ENCODE measurements at places on chromosomes 5 and 9.
A peak's percentile ranks its signal among the peaks of the same experiment; 100 is the strongest.

DNA sequence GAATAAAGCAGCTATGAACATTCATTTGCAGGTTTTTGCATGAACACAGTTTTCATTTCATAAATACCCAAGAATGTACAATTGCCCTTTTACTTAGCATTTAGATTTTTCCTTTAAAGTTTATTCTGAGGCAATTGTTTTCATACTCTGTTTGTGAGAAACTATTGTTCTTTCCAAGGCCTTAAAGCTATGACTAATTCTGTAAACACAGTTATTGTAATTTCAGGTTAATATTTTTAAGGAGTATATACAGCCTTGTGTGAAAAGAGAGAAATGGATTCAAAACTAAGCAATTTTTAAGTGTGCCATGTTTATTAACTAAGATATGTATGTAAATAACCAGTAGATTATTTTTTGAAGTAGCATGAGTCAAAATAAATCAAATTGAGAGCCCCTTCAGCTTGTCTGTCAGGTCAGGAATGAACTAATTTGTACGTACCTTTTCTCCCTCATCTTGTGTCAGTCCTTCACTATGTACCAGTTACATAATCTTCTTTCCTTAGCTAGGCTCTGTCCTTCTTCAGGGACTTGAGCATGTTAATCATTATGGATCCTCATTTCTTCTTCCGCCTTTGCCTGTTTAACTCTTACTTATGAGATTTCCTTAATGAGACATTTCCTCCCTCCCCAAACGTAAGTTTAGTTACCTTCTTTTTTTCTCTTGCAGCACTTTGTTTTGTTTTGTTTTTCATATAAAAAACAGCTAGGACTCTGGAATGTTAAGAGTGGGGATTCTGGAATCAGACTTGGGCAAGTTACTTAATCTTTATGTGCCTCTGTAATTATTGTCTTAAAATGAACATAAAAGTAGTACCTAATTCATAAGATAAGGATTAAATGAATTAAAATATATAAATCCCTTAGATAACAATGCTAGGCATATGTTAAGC, 63.6 kb downstream of the NIPBL start:
- peak; percentile 23 for DNase-seq

GRCh38 chr5:169221519-169221918, 79.4 kb downstream of the SLIT3 start:
- no peak for DNase-seq

DNA sequence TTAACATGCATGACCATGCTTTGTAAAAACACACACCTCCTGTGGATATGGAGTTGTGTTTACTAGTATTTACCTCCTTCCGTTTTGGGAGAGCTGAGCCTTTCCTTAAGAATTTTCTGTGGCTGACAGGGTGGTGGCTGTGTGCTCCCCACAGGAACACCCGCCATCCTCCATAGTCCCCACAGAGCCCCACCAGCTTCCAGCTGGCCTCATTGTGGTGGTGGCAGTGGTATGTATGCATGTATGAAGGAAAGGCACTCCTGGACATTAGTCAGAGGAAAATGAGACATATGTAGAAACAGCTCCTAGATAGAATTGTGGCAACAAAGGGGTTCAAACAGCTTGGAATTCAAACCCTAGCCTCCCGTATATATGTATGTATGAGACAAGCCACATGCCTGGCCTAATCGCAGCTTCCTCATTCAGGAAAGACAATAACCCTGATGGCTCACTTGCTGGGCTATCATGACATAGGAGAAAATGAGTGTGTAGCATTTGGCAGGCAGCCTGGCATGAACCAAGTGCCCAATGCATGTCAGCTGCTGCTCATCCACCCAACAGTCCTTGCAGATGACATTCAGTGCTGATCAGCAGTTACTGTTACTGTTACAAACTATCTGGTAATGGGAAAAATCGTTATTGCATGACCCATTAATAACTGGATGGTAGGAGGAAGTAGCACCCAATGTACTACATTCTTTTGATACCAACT, 459.7 kb downstream of the EBF1 start:
- DNase-seq, result peak; percentile 29

GRCh38 chr5:7576023-7576715, 180.2 kb downstream of the ADCY2 start:
- DNase-seq, result no peak

DNA sequence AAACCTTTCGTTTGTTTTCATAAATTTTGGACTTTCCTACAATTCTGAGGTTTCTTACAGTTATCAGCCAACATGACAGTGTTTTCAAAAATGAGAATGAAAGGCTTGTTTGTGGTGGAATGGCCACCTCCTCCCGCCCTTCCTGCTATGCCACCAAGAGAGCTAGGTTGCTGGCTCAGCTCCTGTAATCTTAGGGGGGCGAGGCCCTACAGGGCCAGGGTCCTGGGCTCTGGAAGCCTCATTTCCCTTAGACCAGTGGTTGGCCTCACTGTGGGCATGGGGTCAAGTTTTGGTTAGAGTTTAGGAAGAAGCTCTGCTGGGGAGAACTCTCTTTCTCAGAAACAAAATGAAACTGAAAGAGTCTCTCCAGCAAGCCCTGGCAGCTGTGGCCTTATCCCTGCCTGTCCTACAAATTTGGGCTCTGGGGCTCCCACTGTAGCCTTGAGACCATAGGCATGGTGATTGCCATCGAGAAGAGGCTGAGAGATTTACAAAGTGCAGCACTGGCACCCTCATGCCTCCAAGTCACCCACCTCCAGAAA, 66.2 kb downstream of the IRX1 start:
- DNase-seq, result no peak

- DNase-seq, result no peak
These were observed 441.5 kb downstream of the CDH18 start for GRCh38 chr5:19546521-19546920.

- no peak for DNase-seq
These were observed 278.4 kb downstream of the ATPSCKMT start for GRCh38 chr5:9971301-9971700.

DNA sequence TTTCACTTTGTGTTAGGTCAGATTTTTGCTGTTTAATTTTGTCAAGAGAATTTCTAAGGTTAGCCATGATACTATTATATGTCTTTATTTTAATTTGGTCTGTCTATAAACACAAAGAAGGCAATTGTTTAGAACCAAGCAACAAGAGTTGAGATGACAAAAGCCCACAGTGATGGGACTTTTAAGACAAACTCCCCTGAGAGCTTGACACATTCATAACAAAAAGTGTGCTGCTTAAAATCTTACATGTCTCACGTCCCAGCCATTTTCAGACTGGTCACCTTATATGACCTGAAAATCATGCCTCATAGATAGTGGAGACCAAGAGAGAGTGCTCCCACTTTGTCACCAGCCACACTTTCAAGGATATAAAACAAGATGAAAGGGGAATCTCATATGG, 21.6 kb upstream of the NNT start:
- DNase-seq, result no peak

- DNase-seq, result no peak
These were observed 36.1 kb upstream of the STARD4 start for GRCh38 chr5:111548348-111548950.

DNA sequence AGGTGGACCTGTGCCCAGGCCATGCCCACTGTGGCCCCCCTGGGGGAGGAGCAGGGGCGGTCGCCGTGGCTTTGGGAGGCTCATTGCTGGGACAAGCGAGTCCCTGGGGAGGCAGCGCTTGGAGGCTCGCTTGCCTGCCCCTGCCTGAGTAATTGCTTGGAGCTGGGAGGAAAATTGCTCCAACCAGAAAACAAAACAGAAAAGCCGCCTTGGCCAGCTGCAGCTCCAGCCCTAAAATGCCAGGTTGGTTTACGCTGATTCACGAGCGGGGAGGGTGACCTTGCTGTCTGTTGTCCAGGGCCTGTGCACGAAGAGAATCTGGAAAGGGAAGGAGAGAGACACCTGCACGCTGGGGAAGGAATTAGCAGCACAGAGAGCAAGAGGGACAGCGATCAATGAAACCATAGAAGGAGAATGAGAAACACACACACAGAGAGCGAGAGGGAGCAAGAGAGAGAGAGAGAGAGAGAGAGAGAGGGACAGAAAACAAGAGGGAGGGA, 25.3 kb downstream of the NTNG2 start:
- no peak for DNase-seq

GRCh38 chr9:114898741-114899140, 31.6 kb downstream of the TNFSF8 start:
- DNase-seq, result peak; percentile 62

DNA sequence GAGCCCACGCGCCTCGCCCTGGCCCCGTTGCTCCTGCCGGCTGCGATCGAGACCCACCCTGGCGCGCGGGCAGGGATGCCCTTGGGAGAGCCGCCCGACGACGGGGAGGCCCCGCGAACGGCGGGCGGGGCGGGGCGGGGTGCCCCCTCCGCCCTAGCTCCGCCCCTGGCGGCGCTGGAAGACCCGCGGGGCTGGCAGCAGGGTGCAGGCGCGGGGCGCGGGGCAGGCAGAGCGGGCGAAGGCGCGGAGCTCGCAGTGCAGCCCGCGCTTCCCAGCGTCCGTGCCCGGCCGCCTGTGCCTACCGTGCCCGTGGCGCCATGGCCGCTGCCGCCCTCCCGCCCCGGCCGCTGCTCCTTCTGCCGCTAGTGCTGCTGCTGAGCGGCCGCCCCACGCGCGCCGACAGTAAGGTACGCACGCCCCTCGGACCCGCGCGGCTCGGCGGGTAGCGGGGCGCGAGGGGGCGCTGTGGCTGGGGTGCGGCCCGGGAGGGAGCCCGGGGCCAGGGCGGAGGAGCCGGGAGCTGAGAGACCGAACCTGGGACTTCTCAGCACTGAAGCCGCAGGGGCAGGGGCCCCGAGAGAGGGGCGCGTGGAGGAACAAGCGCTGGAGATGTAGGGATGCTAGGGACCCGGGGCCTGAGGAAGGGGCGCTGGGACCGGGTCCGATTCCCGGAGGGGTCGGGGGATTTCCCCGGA, at the start of gene OLFML2A:
OLFML2A (plus strand) TSS at position 180 of the 695 bp plus-strand sequence; CDS start at position 318, 138 bp downstream.
- peak; percentile 9 for DNase-seq

GRCh38 chr5:9454012-9454481, 91.8 kb downstream of the SEMA5A start:
- no peak for DNase-seq
